ENCODE measurements at places on chromosomes 1 and 21.
A peak's percentile ranks its signal among the peaks of the same experiment; 100 is the strongest.

GRCh38 chr1:159860456-159860855 is 2.0 kb downstream of the VSIG8 start:
- DNase-seq = no peak

DNA sequence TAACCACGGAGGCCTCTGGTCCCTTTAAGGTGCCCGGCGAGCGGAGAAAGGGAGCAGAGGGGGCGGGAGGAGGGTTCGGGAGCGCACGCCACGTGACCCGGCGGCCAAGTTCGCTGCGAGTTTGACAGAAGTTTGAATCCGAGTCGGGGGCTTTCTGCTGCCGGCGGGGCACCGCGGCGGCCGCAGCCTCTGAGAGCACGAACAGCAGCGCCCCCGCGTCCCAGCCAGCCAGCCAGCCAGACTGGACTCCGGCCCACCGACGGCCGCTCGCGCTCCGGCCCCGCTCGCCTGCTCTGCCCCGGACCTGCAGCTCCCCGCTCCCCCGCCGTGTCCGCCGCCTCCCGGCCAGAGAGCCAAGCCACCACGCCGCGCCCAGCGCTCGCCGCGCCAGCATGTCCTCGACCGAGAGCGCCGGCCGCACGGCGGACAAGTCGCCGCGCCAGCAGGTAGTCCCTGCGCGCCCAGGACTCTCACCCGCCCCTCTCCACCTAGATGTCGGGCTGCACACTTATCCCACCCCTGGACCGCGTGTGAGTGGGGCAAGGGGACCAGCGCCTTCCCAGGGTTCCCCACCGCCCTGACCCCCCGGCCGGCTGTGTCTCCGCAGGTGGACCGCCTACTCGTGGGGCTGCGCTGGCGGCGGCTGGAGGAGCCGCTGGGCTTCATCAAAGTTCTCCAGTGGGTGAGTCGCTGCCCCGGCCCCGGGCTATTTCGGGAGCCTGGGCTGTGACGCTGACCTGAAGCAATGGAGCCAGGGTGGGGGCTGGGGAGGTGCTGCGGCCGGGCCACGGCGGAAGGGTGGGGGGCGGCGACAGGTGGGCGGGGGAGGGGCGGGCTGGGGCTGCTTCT is at the start of gene SYPL2:
SYPL2 (plus strand) TSS at position 95 of the 849 bp plus-strand sequence; CDS start at position 393, 298 bp downstream.
- peak; percentile 64 for DNase-seq

GRCh38 chr1:195158091-195158490 is 1450.1 kb downstream of the KCNT2 start:
- no peak for DNase-seq

DNA sequence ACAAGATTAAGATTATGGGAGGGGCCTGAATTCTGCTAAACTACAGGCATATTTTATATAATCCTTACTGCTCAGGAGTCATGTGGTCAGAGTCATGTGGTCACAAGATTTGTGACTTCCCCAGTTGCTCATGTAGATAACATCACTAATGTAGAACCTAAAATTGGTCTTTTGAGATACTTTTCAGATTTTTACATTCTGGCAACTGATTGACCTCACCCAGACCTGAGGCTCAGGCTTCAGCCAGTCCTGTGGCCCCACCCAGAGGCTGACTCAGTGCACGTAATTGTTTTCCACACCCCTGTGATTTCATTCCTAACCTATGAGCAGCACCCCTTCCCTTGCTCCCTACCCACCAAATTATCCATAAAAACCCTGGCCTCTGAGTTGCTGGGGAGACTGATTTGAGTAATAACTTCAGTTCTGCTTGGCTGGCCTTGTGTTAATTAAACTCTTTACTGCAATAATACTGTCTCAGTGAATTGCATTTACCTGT is 41.7 kb upstream of the ZNF326 start:
- DNase-seq = peak; percentile 74

- DNase-seq = no peak
Observed at GRCh38 chr1:87106144-87106543, 191.7 kb downstream of the HS2ST1 start.

DNA sequence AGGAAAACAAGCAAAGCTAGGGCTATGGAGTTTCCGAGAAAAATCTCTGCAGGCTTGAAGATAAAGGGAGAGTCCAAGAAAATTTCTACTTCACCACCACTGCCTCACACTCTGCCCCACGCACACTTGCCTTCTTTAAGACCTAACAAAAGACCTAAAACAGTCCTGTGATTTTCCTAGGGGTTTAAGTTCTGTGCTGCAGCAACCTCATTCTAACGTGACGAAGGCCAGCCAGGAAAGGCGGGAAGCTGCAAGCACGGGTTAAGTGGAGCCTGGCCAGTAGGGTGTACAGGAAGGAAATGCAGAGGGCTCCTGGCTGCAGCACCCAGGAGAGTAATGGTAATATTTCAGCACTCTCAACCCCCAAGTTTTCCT is 1.5 kb downstream of the SPATA6 start:
- peak; percentile 37 for DNase-seq

DNA sequence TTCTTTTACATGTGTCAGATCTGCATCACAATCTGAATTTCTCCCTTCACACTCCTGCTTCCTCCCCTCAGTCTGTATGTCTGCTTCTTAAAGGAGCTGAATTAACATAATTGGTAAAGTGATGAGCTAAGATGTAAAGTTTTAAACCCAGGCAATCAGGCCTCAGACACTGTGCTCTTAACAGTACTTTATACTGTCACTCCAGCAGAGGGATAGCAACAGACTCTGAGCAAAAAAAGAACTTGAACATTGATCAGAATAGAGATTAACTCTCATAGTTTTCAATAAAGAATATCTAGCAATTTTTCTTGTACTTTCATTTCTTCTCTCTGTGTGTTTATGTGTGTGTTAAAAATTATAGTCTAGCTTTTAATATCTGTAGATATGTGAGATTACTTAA is 110.3 kb downstream of the DUSP10 start:
- DNase-seq = no peak

GRCh38 chr1:167056529-167057231 is 33.5 kb downstream of the GPA33 start:
- DNase-seq = no peak

GRCh38 chr1:151334822-151335221 is 7.6 kb upstream of the PI4KB start:
- DNase-seq = no peak

- DNase-seq = no peak
Observed at GRCh38 chr1:40797668-40798010, 14.1 kb downstream of the KCNQ4 start.

DNA sequence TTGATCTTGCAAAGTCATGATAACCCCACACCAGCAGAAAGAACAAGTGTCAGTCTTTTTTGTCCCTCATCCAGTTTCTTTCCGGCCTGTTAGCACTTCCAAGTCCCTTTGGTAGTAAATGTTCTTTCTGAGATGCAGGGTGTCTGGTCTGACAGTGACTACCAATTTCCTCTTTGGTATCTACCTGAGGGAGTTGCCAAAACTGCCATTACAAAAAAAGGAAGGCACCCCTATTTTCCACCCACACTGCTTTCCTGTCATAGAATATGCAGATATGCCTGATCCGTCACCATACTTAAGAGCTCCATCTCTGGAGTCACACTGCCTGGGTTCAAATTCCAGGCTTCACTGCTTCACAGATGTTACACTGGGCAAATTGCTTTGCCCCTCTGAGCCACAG is 72.4 kb downstream of the ZNF281 start:
- no peak for DNase-seq

GRCh38 chr1:29478879-29479278 is 242.6 kb downstream of the PTPRU start:
- DNase-seq = no peak

DNA sequence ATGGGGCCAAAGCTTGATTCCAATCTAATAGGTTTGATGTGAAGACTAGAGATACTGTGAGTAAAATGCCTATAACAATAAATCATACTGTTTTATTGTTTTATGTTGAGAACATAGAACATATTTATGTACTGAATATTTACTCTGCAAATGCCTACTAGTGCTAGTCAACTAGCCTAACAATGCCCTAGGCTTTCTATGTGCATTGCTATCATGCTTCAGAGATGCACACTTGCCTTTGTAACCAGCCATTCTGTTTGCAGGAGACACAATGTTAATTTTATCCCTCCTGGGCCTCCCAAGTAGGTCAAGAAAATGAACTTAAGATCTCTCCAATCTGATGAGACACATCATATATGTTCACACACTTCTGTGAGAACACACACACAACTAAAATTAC is 530.8 kb upstream of the BEND5 start:
- DNase-seq = no peak

DNA sequence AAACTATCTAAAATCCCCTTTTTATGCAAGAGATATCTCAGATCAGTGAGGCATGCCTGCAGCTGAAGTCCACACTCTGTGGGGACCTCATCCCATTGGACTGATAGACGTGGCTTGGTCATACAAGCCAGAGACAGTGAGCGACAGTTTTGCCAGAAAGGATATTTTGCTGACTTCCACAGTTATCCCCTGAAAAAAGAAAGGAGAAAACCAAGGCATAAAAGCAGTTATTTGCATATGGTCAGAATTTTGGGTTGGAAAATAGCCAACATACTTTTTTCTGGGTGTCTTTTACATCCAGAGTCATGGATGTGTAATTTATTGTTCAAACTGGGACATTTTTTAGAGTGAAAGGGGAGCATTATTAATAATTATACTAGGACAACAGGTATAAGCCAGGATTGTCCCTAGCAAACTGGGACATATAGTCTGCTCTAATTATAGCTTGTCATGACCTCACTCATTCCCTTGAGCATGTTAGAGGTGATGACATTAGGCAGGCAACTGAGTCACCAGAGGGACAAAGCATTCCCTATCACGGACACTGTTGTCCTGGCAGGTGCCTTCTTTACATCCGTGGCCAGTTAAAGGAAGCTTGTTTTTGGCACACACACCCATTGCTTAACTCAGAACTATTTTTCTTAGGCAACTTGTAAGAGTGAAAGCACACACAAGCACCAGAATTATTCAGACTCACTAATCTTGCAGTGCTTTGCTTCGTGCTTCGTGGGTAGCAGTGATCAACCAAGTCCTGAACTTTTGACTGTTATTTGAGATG is 65.5 kb downstream of the PRRX1 start:
- DNase-seq = no peak

- no peak for DNase-seq
Observed at GRCh38 chr1:77652970-77653516, 29.4 kb downstream of the ZZZ3 start.

DNA sequence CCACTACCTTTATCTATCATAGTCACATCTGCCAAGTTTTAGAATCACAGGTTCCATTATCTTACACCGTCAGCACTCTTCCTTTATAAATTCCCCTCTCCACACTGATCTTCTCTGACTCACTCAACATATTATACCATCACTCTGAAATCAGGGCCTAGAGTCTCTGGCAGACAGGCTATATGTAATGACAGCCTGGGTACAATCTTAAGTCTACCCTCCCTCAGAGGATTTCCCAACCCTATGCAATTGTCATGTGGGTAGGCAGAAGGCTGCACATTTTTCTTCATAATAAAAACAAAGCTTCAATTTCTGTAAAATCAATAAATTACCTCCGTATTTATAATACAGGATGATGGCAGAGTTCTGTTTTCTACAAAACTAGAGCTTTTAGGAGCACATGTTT is 138.0 kb downstream of the RERE start:
- DNase-seq = no peak

DNA sequence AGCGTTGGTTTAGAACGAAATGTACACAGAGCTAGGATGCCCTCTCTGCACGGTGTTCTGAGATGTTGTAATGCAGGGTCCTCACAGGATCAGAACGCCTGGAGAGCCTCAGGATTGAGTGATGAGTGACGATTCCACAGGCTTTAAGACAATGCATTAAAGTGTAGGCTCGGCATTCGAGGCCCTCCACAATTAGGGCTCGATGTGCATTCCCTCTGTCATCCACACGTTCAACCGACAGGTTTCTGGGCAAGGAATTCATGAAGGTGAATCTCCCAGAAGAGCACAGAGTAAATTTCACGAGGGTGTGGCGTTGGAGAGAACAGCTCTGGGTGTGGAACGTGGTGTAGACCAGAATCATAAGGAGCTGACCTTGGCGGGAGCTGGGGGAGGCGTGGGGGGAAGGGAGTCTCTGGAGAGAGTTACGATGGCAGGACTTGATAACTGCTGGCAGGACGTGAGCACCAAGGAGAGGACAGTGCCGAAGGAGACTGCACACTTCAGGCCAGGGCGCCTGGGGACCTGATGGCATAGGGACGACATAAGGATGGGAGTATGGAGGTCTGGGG is 51.0 kb upstream of the EFHD2 start:
- peak; percentile 46 for DNase-seq

DNA sequence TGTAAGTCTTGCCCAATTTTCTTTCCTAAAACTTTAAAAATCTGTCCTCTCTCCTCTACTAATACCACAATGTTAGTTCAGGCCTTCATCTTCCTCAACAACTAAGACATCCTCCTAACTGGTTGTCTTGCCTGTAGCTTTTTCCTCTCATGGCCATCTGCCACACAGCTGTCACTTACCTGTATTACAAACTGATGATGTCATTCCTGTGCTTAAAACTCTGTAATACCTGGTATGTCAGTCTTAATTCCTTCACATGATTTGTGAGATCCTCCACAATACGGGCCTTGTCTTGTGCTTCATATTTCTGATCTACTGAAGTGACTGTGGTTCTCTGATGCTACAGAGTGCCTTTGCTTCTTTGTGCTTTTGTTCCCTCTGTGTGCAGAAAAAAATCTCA is 9.8 kb downstream of the MRPS14 start:
- no peak for DNase-seq

GRCh38 chr1:55212349-55213150 is 2.6 kb downstream of the USP24 start:
- no peak for DNase-seq

- DNase-seq = no peak
Observed at GRCh38 chr1:76939050-76939816, 72.0 kb downstream of the ST6GALNAC5 start.

GRCh38 chr1:97505816-97506215 is 415.0 kb downstream of the DPYD start:
- no peak for DNase-seq

DNA sequence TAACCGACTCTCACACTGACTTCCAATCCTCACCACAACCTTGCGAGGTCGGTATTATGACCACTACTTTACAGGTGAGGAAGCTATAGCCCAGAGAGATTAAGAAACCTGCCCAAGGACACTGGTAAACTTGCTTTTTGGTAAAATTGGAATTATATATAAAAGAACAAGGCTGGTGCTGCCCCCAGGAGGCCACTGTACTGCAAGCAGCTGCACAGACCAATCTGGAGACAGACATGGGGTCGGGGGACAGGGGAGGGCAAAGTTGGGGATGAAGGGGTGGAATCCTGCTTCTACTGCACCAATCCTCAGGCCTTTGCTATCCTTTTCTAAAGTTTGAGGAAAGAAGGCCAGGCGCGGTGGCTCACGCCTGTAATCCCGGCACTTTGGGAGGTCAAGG is 280.8 kb downstream of the SPATA17 start:
- DNase-seq = no peak

- no peak for DNase-seq
Observed at GRCh38 chr1:18948048-18948912, 8.2 kb downstream of the IFFO2 start.
